Activated T-cell treated with anti-CD3 and anti-CD28 coated beads for 48 hours (primary cell): ENCODE measurements at places on chromosomes 3 and 15.

DNA sequence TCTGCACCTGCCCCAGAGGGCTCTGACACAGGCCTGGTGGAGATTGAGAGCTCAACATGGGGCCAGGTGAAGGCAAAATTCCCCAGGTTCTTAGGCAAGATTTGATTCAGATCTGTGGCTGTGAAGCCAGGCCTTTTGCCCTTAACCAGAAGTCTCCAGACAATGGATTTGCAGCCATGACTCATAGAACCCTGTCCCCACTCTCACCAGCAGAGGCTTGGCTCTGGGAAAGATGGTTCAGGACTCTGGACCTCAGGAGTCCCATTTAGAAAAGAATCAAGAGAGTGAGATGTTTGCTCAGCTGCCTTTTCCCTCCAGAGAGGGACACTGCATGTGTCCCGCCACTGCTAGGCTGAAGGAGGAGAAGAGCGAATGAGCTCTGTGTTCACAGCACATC, 361.4 kb upstream of the ICE2 start:
- DNase-seq: no peak

DNA sequence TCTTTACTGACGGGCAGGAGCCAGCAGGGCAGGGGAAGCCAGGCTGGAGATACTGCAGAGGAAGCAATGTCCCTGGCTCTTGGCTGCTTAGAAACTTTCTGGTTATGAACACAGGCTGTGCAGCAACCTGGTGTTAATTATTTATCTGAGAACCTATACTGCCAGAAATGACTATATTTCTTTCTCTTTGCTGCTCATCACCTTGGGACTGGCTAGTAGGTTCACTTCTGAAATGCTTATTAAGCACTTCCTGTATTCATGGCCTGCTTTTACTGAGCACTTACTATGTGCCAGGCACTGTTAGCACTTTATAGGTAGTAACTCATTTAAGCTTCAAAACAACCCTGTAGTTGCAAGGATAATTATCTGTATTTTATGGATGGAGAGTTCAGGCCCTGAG, 57.6 kb downstream of the RAB11A start:
- DNase-seq: no peak

DNA sequence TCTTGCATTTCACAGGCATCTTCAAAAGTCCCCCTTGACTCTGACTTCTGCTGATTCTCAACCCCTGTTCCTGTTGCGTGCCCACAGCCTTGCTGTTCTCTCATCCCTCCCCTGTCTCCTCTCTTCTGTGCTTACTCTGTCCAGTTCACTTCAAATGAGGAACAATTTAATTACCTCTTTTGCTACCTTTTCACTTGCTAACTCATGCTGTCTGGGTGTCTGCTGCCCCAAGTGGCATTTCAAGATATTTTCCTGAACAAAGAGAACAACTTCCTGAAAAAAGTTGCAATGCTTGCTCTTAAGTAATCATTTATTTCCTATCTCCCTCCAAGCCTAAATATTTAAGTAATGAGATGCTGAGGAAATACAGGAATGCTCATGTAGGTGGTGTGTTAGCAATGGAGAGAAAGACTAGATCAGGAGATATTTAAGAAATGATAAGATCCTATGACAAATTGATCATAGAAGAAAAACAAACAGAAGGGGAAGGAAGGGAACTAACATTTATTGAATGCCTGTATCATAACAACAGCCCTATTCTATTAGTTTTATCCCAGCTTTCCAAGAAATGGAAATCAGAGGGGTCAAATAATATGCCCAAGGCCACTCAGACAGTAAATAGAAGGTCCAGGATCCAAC, 42.2 kb downstream of the SV2B start:
- DNase-seq: no peak

- DNase-seq: no peak
Observed at GRCh38 chr3:187858041-187858440, 112.8 kb upstream of the BCL6 start.

- no peak for DNase-seq
Observed at GRCh38 chr3:106540743-106541142, 671.9 kb upstream of the CBLB start.

DNA sequence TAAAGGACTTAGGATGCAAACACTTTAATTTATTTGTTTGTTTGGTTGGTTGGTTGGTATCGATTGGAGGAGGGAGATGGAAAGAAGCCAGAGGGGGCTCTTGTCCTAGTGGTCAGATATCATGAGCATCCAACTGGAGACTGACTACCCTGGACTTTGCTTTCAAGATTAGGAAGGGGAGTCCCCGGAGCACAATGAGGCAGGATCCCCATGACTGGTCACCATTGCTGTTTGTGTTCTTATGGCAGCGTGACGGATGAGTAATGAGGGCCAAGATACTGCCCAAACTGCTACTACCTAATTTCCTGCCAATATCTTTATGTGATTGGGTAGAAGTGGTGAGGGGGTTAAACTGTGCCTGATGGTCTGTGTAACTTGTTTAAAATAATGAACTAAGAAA, 354.6 kb upstream of the ROPN1 start:
- DNase-seq: no peak

GRCh38 chr3:14451844-14452739, 49.7 kb downstream of the SLC6A6 start:
- no peak for DNase-seq

DNA sequence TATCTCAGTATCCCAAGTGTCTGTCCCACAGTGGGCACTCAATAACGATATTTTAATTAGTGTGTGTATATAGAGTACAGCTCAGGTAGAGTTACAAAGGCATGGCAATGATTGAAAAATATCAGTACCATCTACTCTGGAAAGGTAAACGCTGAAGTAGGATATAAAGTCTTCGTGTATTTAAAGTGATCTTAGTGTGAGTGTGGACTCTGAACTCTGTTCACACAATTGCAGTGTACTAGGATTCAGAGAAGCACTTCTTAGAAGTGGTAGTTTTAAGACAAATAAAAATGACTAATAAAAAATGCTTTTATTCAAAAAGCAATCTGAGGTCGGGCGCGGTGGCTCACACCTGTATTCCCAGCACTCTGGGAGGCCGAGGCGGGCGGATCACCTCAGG, 62.9 kb upstream of the RAP2B start:
- no peak for DNase-seq

- DNase-seq: no peak
Observed at GRCh38 chr3:121863801-121864200, 28.8 kb downstream of the EAF2 start.

DNA sequence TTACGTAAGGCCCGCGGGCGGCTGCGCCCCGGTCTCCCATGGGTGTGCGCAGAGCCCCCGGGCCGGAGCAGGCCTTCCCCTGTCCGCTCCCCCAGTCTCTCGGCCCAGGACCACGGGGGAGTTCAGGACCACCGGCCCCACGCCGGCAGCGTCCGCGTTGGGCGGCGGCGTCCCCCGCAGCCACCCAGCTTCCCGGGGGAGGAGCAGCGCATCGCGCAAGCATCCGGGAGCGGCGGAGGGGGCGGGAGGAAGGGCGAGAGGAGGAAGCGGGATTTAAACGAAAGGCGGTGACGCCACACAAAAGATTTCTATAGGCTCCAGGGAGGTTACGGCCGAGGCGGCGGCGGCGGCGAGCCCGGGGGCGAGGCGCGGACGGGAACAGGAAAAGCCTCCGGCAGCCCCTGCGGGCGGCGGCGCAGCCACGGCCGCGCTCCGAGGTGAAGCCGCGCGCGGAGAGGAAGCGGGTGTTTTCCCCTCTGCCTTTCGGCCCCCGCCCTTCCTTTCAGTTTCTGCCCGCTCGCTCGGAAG, at the start of gene TLNRD1:
Gene TLNRD1, plus strand, starts transcription at position 300 of the 528 bp plus-strand sequence. CDS start 1,349 bp downstream, outside the sequence.
- DNase-seq: peak; percentile 83

DNA sequence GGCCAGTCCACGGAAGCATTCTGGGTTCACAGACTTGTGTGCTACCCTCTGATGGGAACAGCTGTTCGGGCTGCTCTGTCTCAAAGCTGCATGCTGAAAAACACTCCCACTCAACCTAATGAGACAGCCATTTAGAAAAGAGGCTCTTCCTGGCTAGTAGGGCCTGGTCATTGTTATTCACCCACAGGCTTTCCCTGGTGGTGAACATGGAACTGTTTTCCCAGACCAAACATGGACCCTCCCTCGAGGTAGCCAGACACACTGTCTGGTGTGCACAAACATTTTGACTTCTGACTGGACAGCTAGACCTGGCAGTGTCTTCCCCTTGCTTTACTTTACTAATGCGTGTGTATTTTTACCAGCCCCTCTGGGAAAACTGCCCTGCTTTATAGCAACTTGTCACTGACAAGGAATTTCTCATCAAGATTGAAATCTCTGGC, 39.0 kb downstream of the MECOM start:
- no peak for DNase-seq

DNA sequence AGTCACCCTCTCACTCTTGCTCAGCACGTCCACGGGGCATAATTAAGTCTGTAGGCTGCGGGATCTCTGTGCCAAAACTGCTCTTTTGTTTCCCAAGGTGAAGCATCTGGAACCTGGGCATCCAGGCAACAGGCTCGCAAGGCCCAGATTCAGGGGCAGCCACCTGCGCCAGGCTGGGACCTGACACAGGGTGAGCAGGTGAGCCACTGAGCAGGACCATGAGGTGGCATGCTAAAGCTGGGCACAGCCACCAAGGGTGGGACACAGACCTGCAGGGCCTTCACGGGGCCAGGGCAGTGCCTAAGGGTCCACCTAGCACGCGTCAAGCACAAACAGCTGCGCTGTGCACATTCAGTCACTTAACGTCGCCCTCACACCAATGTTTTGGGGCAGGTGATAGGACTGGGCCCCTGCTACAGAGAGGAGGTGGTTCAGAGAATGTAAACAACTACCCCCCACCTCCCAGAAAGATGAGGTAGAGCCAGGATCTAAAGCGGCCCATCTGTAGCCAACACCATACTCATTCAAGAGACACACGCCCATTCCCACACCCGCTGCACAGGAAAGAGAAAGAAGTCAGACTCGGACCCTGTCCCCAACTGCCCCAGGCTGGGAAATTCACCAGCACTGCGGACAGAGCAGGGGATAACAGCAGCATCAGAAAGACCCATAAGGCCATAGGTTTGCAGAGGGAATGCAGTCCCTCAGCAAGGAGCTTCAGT, 16.3 kb downstream of the XXYLT1 start:
- DNase-seq: no peak

- DNase-seq: peak; percentile 83
Observed at GRCh38 chr15:88894348-88894818, 961 bp downstream of the HAPLN3 start.

DNA sequence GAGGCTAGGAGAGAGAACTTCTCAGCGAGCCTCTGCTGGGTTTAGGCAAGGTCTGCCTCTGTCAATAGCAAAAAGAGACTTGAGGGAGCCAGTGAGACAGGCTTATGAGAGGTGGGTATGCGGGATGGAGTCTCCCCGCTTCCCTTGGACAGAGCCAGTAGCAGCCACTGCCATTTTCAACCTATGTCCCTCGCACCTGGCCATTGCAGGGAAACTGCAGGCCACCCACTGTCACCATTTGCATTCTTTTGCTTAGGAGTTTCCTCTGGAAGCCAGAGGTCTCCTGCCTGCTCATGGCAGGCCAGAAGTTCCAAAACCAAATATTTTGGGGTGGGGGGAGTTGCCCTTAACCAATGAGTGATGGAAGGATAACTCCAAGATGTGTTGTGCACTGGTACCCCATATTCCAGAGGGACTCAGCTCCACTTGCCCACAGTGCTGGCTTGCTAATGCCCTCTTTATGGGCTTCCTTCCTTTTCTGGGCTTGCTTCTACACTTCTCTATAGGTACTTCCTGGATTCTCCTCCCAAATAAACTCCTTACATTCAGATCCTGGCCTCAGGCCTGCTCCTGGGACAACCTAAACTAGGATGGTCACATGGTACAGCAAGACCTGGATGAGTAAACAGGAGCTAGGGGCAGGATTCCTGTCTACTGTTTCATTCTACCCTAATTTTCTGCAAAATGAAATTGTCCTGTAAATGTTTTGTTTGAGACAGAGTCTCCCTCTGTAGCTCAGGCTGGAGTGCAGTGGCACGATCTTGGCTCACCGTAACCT, 108.9 kb upstream of the PROK2 start:
- DNase-seq: no peak

- DNase-seq: no peak
Observed at GRCh38 chr3:119659606-119660291, 640 bp downstream of the POPDC2 start.

DNA sequence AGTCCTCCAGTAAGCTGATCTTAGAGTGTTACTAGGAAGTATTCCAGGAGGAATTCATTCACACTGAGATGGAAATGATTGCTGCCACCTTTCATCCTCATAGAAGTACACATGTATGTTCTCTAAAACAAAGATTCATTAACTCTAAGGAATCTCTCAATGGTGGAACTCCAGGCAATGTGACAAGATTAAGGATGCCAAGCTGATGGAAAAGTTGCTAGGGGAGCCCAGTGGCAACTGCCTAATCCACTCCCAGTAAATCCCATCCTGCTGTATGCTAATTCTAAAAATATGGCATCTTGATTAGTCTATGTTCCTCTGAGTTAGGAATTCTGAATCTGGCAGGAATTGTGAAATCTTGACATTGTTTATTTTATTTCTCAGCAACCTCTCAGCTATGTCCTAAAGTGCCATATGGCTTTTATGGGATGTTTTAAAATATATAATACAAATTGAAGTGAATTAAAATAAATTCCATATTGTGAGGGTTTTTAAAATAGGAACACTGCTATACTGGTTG, 210.0 kb upstream of the TRIM42 start:
- DNase-seq: no peak

- no peak for DNase-seq
Observed at GRCh38 chr3:186971578-186971977, 41.3 kb downstream of the ST6GAL1 start.

DNA sequence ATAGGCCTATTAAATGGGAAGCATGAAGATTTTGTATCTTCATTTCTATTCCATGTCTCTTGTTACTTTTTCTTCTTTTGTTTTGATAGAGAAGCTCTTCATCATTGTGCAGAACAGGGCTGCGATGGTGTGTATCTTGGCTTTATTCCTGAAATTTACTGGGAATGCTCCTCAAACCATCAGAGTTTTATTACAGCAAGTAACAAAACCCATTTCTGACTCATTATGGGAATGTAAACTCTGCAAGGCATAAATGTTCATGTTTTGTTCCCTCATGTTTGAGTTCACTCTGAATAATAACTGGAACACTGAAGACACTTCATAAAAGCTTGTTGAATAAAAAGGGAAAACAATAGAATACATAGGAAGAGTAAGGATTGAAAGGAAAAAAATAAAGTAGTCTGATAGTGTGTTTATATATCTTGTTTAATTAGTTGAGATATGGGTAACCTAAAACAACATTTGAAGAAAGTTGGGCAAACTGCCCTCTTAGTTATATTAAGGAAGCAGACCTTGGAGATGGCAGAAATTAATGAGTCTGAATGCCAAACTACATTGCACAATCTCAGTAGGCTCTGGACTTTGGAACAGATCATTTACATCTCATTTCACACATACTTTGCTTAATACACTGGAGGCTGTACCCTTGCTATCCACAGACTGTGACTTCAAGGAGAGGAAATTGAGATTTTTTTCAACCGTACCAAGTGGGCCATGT, 521.5 kb downstream of the GRM7 start:
- DNase-seq: no peak
